ENCODE measurements at places on chromosomes 1 and 21.

- DNase-seq = no peak
These were observed 47.1 kb downstream of the CACHD1 start for GRCh38 chr1:64516803-64517568.

- DNase-seq = no peak
These were observed 187.7 kb upstream of the EDN2 start for GRCh38 chr1:41672173-41672572.

DNA sequence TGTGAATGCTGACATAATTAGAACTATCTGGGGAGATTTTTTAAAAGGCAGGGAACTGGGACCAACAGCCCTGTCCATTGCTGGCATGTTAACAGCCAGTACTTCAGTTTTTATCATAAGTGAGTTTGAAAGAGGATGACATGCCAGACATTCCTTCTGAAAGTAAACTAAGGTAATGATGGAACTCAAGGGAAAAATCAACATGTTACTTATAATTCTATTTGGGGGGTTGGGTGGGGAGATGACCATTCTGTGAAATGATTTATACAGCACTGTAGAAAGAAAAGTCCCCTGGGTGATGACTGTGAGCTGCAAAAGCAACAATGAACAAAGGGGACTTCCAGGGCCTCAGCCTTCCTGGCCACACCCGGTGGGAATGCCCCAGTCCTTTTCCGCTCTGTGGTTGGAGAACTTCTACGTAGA lies 5.4 kb upstream of the LAMC2 start:
- DNase-seq = no peak

DNA sequence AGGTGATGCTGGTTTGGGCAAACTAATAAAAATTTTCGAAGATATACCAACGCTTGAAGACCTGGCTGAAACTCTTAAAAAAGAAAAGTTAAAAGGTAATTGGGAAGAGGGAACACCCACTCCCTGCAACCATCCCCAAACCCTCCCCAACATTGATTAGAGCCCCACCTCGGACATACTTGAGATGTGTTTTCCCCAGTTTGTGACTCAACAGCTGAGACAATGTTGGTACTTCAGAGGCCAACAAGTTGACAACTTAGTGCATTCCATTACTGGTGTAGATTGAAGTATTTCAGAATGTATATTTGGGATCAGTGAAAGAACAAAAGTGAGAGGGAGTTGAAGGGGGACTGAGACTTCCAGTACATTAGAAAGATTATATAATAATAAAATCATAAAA lies 5.1 kb downstream of the IFI16 start:
- DNase-seq = no peak

DNA sequence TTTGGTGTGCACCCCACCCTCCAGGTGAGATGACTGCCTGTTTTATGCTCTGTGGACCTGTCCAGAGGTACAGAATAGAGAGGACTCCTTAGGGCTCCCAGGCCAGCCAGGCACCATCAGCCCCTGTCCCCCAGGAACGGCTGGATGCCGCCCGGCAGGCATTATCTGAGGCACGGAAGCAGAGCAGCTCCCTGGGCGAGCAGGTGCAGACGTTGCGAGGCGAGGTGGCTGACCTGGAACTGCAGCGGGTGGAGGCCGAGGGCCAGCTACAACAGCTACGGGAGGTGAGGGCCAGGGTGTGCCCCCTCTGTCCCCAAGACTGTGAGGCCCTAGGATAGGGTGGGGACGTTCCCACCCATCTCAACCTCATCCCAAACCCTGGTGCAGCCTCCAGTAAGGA lies 10.8 kb downstream of the MFAP2 start:
- no peak for DNase-seq

- DNase-seq = no peak
These were observed 136.4 kb upstream of the FAM78B start for GRCh38 chr1:166302989-166303758.

DNA sequence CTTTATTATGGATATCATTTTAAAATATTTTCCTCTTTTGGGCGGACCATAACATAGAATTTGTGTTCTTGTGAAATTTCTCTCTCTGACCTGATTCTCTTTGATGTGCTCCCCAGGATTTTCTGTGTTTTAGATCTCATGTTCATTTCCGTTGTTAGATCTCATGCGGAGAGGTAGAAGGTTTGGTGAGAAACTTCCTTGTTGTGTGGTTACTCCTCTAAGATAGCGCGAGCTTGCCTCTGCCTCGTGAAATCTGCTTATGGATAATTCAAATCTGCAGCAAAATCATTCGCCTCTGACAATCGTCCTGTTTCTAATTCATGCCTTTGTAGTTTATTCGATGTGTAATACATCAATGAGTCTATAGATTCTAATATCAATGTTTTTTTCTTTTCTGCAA lies 580.4 kb downstream of the USP25 start:
- DNase-seq = no peak

DNA sequence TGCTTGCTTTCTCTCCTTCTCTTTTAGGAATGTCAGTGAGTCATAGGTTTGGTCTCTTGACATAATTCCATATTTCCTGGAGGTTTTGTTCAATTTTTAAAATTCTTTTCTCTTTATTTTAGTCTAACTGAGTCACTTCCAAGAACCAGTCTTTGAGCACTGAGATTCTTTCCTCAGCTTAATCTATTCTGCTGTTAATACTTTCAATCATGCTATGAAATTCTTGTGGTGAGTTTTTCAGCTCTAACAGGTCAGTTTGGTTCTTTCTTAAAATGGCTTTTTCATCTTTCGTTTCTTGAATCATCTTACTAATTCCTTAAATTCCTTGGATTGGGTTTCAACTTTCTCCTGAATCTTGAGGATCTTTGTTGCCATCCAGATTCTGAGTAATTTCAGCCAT lies 321.0 kb downstream of the PTBP2 start:
- DNase-seq = no peak

DNA sequence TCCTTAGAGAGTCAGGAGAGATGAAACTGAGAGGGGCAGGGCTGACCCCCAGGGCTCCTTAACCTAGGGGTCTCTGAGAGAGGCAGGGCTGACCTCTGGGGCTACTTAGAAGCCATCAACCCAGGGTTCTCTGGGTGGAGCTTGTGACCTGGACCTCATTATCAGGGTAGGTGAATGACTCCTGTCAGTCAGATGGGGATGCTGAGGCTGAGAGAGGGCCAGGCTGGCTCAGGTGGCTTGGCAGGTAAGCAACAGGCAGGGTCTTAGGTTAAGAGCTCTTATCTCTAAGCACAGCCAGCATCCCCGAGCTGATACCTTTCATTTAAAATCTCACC lies 160.9 kb downstream of the PTPRU start:
- DNase-seq = no peak

GRCh38 chr1:30445449-30445848 lies 277.9 kb downstream of the MATN1 start:
- no peak for DNase-seq

- DNase-seq = no peak
These were observed 83.8 kb downstream of the STUM start for GRCh38 chr1:226632169-226632879.

DNA sequence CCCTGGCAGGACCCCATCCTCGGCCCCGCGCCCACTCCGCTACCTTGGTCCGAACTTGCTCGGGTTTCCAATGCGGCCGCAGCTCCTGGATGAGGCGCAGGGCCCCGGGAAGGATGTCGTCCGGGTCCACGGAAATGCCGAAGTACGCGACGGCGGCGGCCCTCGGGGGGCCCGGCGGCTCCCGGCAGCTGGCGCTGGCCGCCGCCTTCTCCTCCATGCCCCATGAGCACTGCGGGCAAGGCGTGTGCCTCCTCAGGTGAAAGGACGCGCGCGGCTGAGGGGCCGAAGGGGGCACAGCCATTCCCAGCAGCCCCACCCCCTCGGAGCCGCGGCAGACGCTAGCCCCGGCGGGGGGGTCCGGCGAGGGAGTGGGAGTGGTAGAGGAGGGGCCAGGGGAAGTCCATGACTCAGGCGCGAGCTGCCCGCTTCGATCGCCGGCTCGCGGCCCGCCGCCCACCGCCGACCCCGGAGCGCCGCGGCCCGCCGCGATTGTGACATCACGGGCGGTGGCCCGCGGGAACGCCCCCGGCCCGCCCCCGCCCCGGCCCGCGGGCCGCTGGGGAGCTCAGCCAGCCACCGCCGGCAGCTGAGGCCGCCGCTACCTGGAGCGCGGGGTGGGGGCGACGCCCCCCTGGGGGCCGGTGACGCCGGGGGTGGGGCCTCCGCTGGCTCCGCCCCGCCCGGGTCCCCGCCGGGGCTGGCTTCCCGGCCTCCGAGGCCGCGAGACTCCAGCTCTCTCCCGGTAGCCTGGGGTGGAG lies at the start of gene ETNK2:
TSS of gene ETNK2 (minus strand) at position 493 of the 758 bp plus-strand sequence. CDS start at position 301, 192 bp downstream.
- DNase-seq = peak; percentile 65

DNA sequence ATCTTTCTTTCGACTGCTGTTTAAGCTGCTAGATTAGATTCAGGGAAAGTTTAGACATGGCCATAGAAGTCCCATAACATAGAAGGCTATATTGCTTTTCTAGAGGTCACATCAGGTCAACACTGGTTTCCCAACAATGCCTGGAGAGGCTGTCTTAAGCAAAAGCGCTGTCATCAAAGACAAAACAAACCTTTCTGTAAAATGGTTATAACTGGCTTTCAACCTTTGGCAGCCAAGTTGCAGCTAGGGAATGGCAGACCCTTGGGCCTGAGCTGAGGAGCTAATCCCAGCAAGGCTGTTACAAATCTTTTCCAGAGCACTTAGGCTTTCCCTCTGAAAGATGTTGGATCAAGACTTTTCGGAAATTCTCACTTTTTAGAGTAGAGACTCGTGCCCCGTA lies 11.2 kb upstream of the ABCA4 start:
- no peak for DNase-seq

DNA sequence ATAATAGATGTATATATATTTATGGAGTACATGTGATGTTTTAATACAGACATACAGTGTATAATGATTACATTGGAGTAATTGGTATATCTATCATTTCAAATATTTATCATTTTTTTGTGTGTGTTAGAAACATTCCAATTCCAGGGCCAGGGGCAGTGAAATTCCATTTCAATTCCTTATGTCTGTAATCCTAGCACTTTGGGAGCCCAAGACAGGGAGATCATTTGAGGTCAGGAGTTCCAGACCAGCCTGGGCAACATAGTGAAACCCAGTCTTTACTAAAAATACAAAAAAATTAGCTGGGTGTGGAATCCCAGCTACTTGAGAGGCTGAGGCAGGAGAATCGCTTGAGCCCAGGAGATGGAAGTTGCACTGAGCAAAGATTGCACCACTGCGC lies 30.4 kb upstream of the PDC start:
- no peak for DNase-seq

GRCh38 chr1:116585886-116586285 lies 15.1 kb upstream of the CD58 start:
- no peak for DNase-seq

DNA sequence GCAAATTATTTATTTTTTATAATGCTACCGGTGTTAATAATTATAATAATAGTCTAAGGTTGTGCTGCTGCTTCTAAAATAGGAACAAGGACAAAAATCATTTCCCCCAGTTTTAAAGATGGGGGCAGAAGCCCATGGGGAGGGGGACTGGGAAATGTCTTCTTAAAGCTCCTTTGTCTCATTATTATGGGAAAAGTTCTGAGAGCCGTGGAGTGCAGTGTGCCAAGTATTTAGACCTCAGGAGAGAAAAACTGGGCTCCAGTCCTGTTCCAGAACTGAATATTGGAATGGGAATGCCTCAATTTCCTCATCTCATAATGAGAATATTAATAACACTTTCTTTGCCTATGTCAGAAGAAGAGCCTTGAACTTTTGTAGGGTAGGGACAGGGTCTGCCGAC lies 40.9 kb upstream of the ATF3 start:
- DNase-seq = no peak

DNA sequence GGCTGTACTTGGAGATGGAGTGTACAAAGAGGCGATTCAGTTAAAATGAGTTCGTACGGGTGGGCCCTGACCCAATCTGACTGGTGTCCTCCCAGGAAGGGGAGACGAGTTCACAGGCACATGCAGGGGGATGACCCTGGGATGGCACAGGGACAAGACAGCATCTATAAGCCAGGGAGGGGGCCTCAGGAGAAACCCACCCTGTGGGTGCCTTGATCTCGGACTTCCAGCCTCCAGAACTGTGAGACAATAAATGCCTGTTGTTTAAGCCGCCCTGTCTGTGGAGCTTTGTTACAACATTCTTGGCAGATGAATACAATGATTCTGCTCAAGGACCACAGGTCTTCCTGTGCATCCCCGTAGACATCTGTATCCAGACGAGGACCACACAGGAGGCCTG lies 14.6 kb upstream of the CLDN14 start:
- DNase-seq = no peak

DNA sequence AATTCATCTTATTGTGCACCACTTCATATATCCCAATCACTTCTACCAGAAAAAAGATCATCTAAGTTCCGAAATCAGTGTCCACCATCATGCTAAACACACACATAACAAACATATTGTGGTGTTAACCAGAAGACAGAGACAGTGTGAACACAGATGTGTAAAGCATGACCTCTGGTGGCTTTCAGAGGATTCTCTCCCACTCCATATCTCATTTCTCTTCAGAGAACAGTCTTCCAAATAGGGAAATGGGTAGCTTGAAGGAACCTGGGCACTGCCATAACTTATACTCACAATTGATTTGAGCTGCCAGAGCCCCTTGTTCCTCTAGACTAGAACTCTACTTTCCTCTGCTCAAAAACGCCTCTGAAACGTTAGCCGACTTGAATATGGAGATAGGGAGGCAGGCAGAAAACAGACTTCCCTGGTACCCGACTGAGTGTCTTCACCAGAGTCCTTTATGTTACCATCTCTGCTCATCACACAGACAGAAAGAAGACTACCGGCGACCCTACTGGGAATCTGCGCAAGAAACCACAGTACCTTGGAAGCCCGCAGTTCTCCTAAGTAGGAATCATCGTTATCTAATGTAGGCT lies 1.8 kb upstream of the ELAPOR1 start:
- no peak for DNase-seq

- no peak for DNase-seq
These were observed 355.2 kb downstream of the VAV3 start for GRCh38 chr1:107609808-107610207.

DNA sequence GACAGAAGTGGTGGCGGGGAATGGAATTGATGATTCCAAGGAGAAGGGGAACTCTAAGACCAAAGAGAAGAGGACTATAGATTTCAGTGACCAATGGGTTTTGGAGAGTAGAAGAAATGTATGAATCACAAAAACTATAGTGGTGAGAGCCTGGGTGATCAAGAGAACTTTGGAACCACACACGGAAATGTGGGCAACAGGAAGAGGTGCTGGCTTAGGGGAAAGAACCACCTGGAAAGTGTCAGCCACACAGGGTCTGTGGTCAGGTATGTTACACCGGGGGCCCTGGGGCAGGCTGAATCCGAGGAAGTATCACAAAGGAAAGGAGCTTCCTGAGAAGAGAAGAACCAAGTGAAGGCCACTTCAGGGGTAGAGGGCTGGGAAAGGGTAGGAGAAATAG lies 11.5 kb upstream of the CHIA start:
- DNase-seq = no peak
